ENCODE measurements at places on chromosomes 13 and 19. TPM values are rescaled to one million over a fixed set of nuclear protein-coding genes. Genes with fewer than 3 reads are reported as not detected.

Gene PSG6
- total RNA-seq: not detected

Gene NANOS3
- not detected for total RNA-seq

Gene OR7G3
- total RNA-seq: not detected

Gene LRRC63
- not detected for total RNA-seq

Gene LAIR1
- 2.6 TPM for total RNA-seq

Gene WDR87
- total RNA-seq: not detected

Gene RASL11A
- 29.9 TPM for total RNA-seq

Gene LHFPL6
- 1.8 TPM for total RNA-seq

Gene NALCN
- 0.13 TPM for total RNA-seq

Gene NLRP4
- not detected for total RNA-seq

Gene PGLYRP1
- not detected for total RNA-seq

Gene METTL21C
- not detected for total RNA-seq

Gene WTIP
- total RNA-seq: 1.2 TPM

Gene ACER1
- total RNA-seq: 0.67 TPM
